Hindlimb muscle (tissue), 1 donor: ENCODE measurements at places on chromosomes 6 and 20.

DNA sequence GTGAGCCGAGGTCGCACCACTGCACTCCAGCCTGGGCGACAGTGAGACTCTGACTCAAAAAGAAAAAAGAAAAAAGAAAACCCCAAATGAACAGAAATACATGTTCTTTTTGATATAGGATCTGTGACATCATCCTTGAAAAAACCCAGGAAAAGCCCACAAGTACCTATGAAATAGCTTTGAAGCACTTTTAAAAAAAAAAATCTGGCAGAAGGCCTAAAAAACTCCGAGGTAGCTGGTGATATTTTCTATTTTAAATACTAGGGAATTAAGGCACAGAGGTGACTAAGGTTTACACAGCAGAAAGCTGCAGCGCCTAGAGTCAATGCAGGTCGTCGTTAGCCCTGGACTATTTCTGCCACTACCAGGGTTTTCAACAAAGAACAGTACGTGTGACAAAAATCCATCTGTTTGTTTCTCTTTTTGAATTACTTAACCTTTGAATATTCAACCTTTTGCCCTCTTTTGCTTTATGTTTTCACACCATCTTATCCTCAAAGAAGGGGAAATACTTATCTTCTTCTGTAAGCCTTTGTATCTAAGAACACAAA is 39.4 kb upstream of the EEF1A1 start:
- no peak for DNase-seq

GRCh38 chr6:154466139-154466538 is 44.3 kb downstream of the CNKSR3 start:
- DNase-seq = no peak

DNA sequence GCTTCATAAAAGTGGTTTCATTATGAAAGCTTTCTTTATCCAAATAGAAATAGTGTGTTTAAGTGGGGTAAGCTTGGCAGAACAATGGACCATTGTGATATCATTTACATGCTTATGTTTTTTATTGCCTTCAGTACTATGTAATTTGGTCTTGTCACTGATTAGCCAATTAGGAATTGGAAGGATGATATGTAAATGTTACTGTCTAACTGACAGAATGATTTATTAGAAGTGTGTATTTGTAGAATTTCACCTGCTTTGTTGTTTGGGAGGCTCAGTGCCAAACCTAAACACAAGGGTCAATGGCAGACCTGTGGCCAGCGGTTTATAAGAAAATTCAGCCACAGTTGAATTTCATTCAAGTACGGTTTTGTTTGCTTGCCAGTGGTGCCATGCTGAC is 39.0 kb downstream of the AIG1 start:
- DNase-seq = no peak

- DNase-seq = no peak
These were observed 54.4 kb upstream of the RNF24 start for GRCh38 chr20:4069751-4070150.

DNA sequence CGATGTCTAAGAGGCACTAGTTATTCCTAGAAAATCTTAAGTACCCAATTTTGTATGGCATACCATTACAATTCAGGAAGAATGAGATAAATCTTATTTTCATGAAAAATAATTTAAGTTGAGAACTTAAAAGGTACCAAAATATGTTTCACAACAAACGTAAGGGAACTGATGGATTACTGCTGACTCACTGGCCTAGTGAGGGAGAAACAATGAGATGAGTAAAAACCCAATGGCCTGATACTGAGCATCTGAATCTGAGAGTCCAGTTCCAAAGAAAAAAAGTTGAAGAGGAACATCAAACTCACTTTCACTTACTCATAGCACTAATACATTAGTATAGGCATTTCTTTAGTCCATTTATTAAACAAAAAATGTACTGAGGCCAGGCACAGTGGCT is 56.0 kb downstream of the MDN1 start:
- DNase-seq = no peak

- no peak for DNase-seq
These were observed 11.1 kb upstream of the NTSR1 start for GRCh38 chr20:62697468-62697912.

DNA sequence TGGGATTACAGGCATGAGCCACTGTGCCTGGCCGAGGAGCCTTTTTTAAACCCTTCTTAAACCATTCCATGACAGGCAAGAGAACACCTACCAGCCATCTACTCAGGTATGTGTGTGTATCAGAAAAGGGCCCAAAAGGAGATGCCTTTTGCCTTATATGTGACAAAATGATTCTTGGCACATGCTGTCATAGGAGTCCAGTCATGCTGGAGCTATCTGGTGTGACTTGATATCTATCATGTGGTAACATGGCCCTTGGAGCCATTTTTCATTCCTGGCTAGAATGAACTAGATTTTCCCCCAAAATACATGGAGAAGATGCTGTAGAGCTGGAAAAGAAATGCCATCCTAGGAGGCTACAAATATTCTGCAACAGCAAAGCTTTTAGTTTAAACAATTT is 129.1 kb downstream of the DST start:
- no peak for DNase-seq

DNA sequence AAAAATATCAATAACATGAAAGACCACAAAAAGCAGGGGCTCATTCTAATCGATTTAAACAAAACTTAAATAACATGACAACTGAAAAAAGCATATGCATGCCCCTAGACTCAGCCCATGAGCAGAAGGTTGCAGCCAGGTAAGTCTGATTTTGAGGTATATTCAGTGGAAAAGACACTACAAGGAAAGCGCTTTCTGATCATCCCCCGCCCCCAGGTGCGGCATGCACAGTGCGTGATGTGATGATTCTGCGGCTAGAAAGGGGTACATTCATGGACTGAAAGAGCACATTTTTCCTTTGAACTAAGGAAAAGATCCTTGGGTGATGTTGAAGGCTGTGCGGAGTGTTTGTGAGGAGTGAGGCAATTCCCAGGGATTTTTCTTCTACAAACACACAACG is 16.9 kb upstream of the FOXC1 start:
- DNase-seq = no peak

GRCh38 chr6:3794092-3794491 is 42.6 kb upstream of the PXDC1 start:
- DNase-seq = no peak

- DNase-seq = no peak
These were observed 13.4 kb upstream of the BTN3A2 start for GRCh38 chr6:26351544-26351953.

- no peak for DNase-seq
These were observed 3.7 kb downstream of the ACSS1 start for GRCh38 chr20:25054096-25054820.

DNA sequence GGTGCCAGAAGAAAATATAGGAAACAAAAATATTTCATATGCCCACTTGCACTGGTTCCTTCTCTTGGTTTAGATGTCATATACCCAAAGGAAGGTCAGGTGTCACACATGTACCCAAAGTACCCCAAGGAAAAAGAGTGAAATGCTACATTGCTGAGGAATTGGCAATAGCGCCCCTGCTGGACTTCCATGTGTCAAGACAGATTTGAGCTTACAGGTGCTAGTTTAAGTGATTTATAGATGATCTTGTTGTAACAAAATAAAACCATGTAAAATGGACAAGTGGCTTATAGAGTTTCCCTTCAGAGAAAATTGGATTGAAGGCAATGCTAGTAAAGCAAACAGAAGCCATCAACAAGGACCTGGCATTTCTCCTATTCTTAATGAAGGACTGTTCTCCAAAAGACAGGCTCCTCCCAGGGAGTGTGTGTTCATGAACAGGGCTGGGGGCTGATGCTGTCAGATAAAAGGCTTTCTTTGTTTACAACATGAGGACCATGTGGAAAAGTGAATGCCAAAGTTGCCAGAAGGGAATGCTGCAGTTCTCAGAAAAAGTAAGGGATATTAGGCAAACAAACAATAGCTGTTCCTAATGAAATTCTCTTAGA is 64.3 kb upstream of the PAK5 start:
- DNase-seq = no peak

DNA sequence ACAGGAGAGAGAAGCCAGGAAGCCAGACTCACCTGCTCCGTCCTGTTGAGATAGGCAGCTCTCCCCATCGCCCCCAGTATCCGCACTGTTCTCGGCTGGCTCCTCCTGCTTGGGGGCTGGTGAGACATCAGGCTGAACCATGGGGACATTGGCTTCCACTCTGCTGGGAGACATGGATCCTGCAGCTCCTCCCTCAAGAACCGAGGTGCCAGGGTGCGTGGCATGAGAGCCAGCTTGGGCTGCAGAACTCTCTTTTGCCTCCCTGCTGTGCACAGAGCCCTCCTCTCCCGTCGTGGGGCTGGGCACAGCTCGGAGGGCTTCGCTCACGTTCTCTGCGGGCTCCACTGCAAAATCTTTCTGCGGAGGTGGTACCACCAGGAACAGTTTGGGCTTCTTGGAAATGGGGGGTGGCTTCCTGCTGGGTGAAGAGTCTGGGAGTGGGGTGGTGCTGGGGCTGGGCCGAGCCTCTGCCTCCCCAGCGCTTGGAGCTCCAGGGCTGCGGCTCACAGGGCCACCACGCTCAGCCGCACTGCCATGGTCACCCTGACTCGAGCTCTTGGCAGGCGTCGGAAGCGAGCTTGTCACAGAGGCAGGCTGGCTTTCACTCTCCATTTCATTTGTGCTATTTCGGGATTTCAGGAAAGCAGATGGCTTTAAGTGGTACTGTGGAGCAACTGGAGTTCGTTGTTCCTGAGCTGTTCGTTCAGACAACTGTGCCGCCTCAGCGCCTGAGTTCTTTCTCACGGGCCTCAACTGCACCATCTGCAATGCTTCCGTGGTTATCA is 26.5 kb downstream of the HEBP2 start:
- DNase-seq = no peak

DNA sequence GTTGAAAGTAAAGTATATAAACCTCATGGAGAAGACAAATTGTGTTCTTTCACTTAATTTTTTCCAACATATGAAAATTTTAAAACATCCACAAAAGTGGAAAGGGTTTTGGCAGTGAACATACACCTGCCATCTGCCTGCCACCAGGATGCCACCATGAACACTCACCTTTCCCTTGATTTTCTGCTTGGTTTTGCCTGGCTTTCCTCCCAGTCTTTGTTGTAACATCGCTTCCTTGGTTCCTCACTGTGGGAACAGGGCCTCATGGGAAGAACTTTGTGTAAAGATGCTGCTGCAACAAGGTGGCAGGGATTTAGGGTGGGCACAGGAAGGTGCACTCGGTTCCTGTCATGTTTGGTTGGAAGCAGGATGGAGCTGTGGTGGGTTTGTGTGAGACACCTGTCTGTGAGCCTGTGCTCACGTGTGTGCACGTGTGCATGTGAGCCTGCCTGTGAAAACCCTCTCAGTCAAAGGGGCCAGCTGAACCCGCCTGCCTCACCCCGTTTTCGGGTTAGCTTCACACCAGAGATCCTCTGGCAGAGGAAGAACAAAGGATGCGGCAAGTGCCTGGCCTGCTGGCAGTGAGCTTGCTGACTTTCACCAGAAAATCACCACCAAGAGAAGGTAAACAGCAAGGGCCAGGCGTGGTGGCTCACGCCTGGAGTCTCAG is 11.0 kb upstream of the RBM38 start:
- no peak for DNase-seq

GRCh38 chr20:17928211-17928611 is 40.4 kb downstream of the SNX5 start:
- no peak for DNase-seq
